ENCODE measurements at places on chromosomes 5 and 9.

- no peaks in the 10 kb centered on the region for H3K36me3 ChIP-seq
- no peaks in the 10 kb centered on the region for H3K4me1 ChIP-seq
- H3K27me3 ChIP-seq, result no peaks in the 10 kb centered on the region
- no peak overlapping the region for H3K27ac ChIP-seq
- peak; percentile 19 for DNase-seq
These were observed 44.0 kb upstream of the MAP1B start for GRCh38 chr5:72063219-72063819.

- no peaks in the 10 kb centered on the region for H3K36me3 ChIP-seq
- DNase-seq, result no peak
- H3K4me3 ChIP-seq, result no peak overlapping the region
- no peaks in the 10 kb centered on the region for H3K4me1 ChIP-seq
- H3K27ac ChIP-seq, result no peak overlapping the region
These were observed 284.9 kb downstream of the TMEM38B start for GRCh38 chr9:105979290-105979689.

DNA sequence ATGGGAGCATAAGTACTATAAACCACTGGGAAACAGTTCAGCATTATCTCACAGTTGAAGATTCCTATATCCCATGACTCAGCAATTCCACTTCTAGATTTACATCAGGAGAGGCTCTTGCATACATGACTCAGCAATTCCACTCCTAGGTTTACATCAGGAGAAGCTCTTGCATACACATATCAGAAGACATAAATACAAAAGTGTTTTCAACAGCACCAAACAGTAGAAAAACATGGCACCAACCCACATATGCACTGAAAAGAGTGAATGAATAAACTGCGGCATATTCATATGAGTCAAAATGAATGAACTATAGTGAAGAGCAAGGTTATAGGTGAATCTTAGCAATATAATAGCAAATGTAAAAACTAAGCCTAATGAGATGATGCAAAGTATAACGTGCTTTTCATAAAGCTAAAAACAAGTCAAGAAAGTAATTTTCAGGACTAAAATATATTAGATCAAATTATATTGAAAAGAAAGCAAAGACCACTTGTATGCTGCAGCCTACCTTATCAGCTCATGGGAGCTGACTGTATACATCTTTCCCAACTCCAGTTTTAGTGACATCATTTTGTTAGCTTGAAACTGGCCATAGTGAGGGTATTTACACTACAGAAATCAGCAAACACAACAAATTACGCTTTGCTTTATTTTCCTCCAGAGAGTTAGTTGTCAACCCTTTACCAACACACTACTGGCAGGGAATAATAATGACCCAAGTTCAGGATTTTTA is 95.8 kb downstream of the ANKRD18B start:
- H3K27ac ChIP-seq, result no peak overlapping the region
- H3K27me3 ChIP-seq, result peaks cover 13% of the 10 kb centered on the region
- DNase-seq, result peak; percentile 14
- H3K4me3 ChIP-seq, result no peak overlapping the region
- no peaks in the 10 kb centered on the region for H3K36me3 ChIP-seq
- peaks cover 3% of the 10 kb centered on the region for H3K4me1 ChIP-seq

DNA sequence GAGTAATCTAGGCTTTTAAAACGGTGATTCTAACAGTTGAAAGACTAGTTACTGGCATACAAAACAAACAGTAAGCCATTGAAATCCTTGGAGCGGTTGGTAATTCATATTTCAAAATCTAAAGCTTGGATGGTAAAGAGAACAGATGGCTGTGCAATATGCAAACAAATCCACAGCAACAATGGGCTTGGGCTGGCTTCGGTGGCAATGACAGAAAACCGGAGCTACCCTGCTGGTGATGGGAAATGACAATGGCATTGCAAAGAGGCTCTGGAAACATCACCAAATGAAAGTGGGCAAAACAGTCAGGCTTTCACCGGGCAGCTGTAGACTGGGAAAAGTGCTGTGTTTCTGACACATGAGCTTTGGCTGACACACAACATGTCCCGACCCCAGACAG is 42.2 kb downstream of the MED27 start:
- no peak overlapping the region for H3K4me3 ChIP-seq
- H3K4me1 ChIP-seq, result peaks cover 7% of the 10 kb centered on the region
- no peaks in the 10 kb centered on the region for H3K27me3 ChIP-seq
- no peaks in the 10 kb centered on the region for H3K36me3 ChIP-seq
- H3K27ac ChIP-seq, result no peak overlapping the region
- DNase-seq, result no peak

- H3K4me3 ChIP-seq, result no peak overlapping the region
- peak; percentile 14 for DNase-seq
- H3K27me3 ChIP-seq, result no peaks in the 10 kb centered on the region
- H3K27ac ChIP-seq, result no peak overlapping the region
These were observed 84.9 kb upstream of the BASP1 start for GRCh38 chr5:17132444-17133083.

- H3K27ac ChIP-seq, result no peak overlapping the region
- H3K36me3 ChIP-seq, result no peaks in the 10 kb centered on the region
- H3K4me1 ChIP-seq, result no peaks in the 10 kb centered on the region
- H3K27me3 ChIP-seq, result no peaks in the 10 kb centered on the region
These were observed 1030.2 kb downstream of the EFNA5 start for GRCh38 chr5:106640511-106640910.

- H3K36me3 ChIP-seq, result no peaks in the 10 kb centered on the region
- H3K4me3 ChIP-seq, result peak overlapping the region; percentile 65
- peaks cover 34% of the 10 kb centered on the region for H3K27me3 ChIP-seq
- DNase-seq, result no peak
These were observed 820 bp downstream of the FBP1 start for GRCh38 chr9:94638335-94639060.

DNA sequence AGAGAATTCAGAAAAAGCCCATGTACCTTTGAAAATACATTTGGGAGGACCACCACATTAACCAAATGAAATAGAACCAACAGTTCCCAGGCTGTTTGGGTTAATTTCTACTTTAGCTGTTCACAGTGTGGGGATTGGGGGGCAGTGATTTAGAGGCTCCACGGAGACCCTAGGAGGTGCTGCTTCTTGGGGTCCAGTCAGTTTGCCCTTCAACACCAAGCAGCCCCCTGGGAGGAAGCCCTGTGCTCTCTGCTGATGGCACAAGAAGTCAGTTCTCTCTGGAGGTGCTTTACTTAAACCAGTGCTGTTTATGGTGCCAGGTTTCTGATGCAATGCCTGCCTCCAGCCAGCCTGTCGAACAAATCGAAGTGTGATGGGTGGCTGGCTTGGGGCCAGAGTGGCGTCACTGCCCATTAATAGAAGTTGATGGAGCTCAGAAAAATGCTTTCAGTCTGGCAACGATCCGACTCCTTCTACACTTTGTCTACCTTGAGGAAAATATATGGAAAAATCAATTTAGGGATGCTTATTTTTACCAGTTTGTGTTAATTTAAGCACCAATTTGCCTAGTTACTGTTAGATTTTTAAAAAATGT is 134.0 kb downstream of the SNX18 start:
- peaks cover 11% of the 10 kb centered on the region for H3K4me1 ChIP-seq
- no peak overlapping the region for H3K27ac ChIP-seq
- no peak overlapping the region for H3K4me3 ChIP-seq
- no peaks in the 10 kb centered on the region for H3K36me3 ChIP-seq
- DNase-seq, result no peak

GRCh38 chr5:36217988-36218387 is 23.7 kb downstream of the NADK2 start:
- H3K4me3 ChIP-seq, result no peak overlapping the region
- H3K36me3 ChIP-seq, result no peaks in the 10 kb centered on the region
- no peaks in the 10 kb centered on the region for H3K27me3 ChIP-seq
- no peak for DNase-seq
- H3K27ac ChIP-seq, result no peak overlapping the region
- no peaks in the 10 kb centered on the region for H3K4me1 ChIP-seq

DNA sequence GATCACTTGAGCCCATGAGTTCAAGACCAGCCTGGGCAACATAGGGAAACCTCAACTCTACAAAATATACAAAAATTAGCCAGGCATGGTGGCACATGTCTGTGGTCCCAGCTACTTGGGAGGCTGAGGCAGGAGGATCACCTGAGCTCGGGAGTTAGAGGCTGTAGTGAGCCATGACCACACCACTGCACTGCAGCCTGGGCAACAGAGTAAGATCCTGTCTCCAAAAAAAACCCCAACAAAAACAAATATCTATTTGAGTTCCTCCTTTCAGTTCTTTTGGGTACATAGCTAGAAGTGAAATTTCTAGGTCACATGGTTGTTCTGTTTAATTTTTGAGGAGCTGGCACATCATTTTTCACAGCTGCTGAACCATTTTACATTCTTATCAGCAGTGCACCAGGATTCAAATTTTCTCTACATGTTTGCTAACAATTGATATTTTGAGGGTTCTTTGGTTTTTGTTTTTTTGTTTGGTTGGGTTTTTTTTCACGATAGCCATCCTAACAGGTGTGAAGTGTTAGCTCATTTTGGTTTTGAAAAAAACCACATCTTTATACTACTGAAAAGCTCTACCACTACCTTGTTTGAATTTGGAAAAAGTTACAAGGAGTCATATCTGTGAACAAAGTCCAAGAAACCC is 176.9 kb upstream of the SLC12A2 start:
- H3K27ac ChIP-seq, result no peak overlapping the region
- peaks cover 5% of the 10 kb centered on the region for H3K4me1 ChIP-seq
- no peaks in the 10 kb centered on the region for H3K27me3 ChIP-seq
- DNase-seq, result peak; percentile 23

DNA sequence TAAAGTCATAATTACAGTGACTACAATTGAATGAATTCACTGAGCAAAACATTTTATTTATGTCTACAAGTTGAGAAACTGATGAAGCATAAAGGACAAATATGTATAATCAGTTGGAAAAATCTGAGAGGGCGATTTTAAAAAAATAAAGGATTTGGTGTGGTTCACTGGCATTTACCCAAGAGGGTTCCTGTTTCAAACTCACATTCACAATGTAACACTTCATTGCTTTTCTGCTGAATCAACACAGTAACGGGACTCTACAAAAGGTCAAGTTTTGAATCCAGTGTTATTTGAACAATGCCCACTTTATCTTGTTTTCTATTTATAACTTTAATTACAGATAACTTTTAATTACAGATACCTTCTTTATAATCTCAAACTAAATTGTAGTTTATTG is 138.6 kb downstream of the NUDT12 start:
- no peak overlapping the region for H3K27ac ChIP-seq
- no peaks in the 10 kb centered on the region for H3K36me3 ChIP-seq
- H3K4me1 ChIP-seq, result peaks cover 8% of the 10 kb centered on the region
- H3K4me3 ChIP-seq, result no peak overlapping the region
- no peak for DNase-seq
- no peaks in the 10 kb centered on the region for H3K27me3 ChIP-seq

GRCh38 chr5:68243681-68244080 is 28.1 kb downstream of the PIK3R1 start:
- H3K4me3 ChIP-seq, result no peak overlapping the region
- no peak overlapping the region for H3K27ac ChIP-seq
- no peaks in the 10 kb centered on the region for H3K27me3 ChIP-seq
- H3K36me3 ChIP-seq, result no peaks in the 10 kb centered on the region
- DNase-seq, result no peak

GRCh38 chr5:32586276-32586599 is 881 bp downstream of the SUB1 start:
- no peaks in the 10 kb centered on the region for H3K27me3 ChIP-seq
- peaks cover 4% of the 10 kb centered on the region for H3K36me3 ChIP-seq
- peak; percentile 72 for DNase-seq
- peak overlapping the region; percentile 94 for H3K27ac ChIP-seq
- peaks cover 39% of the 10 kb centered on the region for H3K4me1 ChIP-seq

DNA sequence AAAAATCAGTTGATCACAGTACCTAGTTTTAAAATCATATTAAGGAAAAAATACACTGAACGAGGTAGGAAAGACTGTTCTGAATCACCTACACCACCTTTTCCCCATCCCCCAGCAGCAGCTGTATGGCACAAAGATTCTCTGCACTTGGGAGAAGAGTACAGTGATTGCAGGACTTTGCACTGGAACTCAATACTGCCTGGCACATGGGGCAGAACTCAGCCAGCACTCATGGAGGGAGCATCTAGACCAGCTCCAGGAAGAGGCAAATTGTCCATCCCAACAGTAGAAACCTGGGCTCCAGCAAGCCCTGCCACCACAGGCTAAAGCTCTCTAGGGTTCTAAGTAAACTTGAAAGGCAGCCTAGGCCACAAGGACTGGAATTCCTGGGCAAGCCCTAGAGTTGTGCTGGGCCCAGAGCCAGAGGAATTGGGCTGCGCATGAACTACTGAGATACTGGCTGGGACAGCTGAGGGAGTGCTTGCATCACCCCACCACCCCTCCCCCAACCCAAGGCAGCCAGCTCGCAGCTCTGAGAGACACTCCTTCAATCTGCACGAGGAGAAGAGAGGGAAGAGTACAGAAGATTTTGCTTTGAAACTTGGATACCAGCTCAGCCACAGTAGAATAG is 654.4 kb upstream of the CDH6 start:
- H3K4me3 ChIP-seq, result no peak overlapping the region
- DNase-seq, result no peak
- H3K27ac ChIP-seq, result no peak overlapping the region
- H3K36me3 ChIP-seq, result no peaks in the 10 kb centered on the region
- H3K4me1 ChIP-seq, result no peaks in the 10 kb centered on the region
- no peaks in the 10 kb centered on the region for H3K27me3 ChIP-seq

- no peaks in the 10 kb centered on the region for H3K27me3 ChIP-seq
- DNase-seq, result no peak
- no peak overlapping the region for H3K27ac ChIP-seq
- H3K4me3 ChIP-seq, result no peak overlapping the region
- H3K4me1 ChIP-seq, result peaks cover 7% of the 10 kb centered on the region
These were observed 186.7 kb downstream of the DCP2 start for GRCh38 chr5:113163328-113163727.

DNA sequence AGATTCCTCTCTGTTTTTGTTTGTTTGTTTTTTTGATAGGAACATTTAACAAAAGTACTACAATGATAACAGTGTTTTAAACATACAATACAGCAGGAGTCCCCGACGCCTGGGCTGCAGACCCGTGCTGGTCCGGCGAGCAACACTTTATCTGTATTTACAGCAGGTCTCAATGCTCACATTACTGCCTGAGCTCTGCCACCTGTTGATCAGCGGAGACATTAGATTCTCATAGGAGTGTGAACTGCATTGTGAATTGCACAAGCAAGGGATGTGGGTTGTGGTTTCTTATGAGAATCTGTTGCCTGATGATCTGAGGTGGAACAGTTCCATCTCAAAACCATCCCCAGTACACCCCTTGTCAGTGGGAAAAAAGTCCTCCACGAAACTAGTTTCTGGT is 1068.5 kb upstream of the CDH10 start:
- H3K27ac ChIP-seq, result no peak overlapping the region
- no peaks in the 10 kb centered on the region for H3K27me3 ChIP-seq
- H3K36me3 ChIP-seq, result no peaks in the 10 kb centered on the region
- peak; percentile 61 for DNase-seq
- H3K4me3 ChIP-seq, result no peak overlapping the region

- DNase-seq, result no peak
- no peak overlapping the region for H3K4me3 ChIP-seq
- H3K36me3 ChIP-seq, result no peaks in the 10 kb centered on the region
- no peak overlapping the region for H3K27ac ChIP-seq
These were observed 7.0 kb downstream of the GRIN3A start for GRCh38 chr9:101731429-101731828.

DNA sequence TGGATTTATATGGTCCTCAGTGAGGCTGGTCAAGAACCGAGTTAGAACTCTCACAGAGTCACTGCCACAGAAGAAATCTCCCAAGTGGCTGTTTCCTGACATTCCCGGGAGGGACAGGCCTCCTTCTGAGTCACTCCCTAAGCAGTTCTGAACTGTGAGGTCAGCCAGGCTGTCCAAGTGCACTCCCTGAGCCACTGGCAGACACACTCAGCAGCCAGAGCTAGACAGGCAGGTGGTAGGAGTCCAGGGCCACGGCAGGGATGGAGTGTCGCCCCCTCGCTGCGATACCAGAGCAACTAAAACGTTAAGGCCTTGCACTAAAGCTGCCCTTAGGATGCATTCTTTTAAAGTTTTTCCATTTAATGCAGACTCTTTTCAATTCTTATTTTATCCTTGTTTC is 3.4 kb downstream of the IL4 start:
- H3K27me3 ChIP-seq, result no peaks in the 10 kb centered on the region
- no peak for DNase-seq
- no peak overlapping the region for H3K27ac ChIP-seq
- no peaks in the 10 kb centered on the region for H3K4me1 ChIP-seq

Data from MM.1S (cell line).